SW 1271 (cell line): ENCODE measurements at places on chromosomes 7 and 10.

GRCh38 chr10:69334302-69335062 lies 56.2 kb downstream of the HK1 start:
- no peak for DNase-seq

GRCh38 chr7:67788669-67789068 lies 792.0 kb downstream of the TYW1 start:
- no peak for DNase-seq

- no peak for DNase-seq
Measured at GRCh38 chr7:20700453-20701227, 85.2 kb downstream of the ABCB5 start.

- no peak for DNase-seq
Measured at GRCh38 chr7:36261019-36261754, 108.1 kb downstream of the EEPD1 start.
